ENCODE measurements at places on chromosomes 5 and 9. TPM values are rescaled to one million over a fixed set of nuclear protein-coding genes. Genes with fewer than 3 reads are reported as not detected.

Gene LRRC19
- not detected for total RNA-seq

Gene LRRTM2
- total RNA-seq, result 0.07 TPM

Gene SAPCD2
- 43.6 TPM for total RNA-seq

Gene SH3RF2
- total RNA-seq, result 10.6 TPM

Gene PCDHA11
- not detected for total RNA-seq

Gene TRMO
- 19.6 TPM for total RNA-seq

Gene ITK
- 0.07 TPM for total RNA-seq

Gene PCDHGB7
- 0.89 TPM for total RNA-seq

Gene AFAP1L1
- total RNA-seq, result 1.4 TPM

Gene MAMDC4
- 4.4 TPM for total RNA-seq

Gene ABHD17B
- 21.8 TPM for total RNA-seq

Gene CFAP90
- not detected for total RNA-seq

Gene ADGRV1
- 1.8 TPM for total RNA-seq

Gene IFNE
- 0.87 TPM for total RNA-seq

Gene CSF2
- total RNA-seq, result not detected

Gene CDH9
- not detected for total RNA-seq

Gene LCN15
- total RNA-seq, result not detected

Gene RABEPK
- total RNA-seq, result 63.2 TPM

Gene TOR4A
- 32.0 TPM for total RNA-seq

Gene TAL2
- not detected for total RNA-seq

Gene IL31RA
- total RNA-seq, result not detected

Gene FBP2
- not detected for total RNA-seq

Gene NMUR2
- not detected for total RNA-seq

Gene INPP5E
- 8.6 TPM for total RNA-seq

Gene SLC4A9
- not detected for total RNA-seq

Gene HRCT1
- 3.2 TPM for total RNA-seq

Gene LCN1
- total RNA-seq, result 30.3 TPM

Gene FOXD4L3
- total RNA-seq, result not detected

Gene WDR38
- not detected for total RNA-seq
